Activated effector memory CD4-positive, alpha-beta T cell treated with Interleukin-2 at 50 U/mL for 16 hours (primary cell): ENCODE measurements at places on chromosomes 2 and 18.

- no peak for DNase-seq
Observed at GRCh38 chr2:8511868-8512612, 169.8 kb upstream of the ID2 start.

DNA sequence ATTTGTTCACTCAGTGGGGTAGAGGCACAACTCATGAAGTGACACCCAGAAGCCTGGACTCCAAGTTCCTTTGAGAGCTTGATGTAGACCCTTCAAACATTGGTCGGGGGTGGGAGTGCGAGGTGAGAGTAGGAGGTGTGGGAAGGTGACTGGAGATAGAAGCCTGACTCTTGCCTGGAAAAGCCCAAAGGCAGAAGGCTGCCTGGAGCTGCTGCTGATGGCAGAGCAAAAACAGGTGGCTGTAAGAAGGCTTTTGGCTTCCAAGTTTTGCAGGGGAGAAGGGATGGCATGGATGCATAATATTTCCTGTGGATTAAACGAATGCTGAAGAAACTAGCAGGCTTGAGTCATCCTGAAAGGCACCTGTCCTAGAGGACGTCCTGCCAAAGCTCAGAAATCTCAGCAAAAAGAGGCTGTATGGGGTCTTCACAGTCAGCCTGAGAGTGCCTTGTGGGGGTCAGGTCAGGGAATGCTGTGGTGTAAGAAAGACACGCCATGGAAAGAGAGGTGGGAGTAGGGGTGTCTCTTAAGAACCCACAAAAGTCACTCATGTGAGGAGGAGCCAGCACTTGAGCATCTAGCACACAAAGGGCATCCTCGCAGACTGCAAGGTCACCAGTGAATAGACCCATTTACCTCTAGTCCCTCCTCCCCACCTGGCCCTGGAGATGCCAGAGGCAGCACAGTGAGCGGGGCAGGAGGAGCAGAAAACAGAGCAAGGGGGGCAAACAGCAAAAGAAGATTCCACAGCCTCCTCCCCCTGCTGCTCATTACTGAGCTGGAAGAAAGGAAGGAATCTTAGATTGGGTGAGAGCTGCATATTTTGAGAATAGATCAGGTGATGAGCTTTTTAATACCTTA, 37.5 kb downstream of the FASTKD2 start:
- DNase-seq = no peak

- no peak for DNase-seq
Observed at GRCh38 chr2:122081751-122082150, 326.3 kb downstream of the TSN start.

GRCh38 chr2:101958061-101958460, 33.7 kb upstream of the IL1R2 start:
- DNase-seq = no peak

GRCh38 chr2:102585847-102586404, 33.4 kb upstream of the SLC9A2 start:
- DNase-seq = no peak

DNA sequence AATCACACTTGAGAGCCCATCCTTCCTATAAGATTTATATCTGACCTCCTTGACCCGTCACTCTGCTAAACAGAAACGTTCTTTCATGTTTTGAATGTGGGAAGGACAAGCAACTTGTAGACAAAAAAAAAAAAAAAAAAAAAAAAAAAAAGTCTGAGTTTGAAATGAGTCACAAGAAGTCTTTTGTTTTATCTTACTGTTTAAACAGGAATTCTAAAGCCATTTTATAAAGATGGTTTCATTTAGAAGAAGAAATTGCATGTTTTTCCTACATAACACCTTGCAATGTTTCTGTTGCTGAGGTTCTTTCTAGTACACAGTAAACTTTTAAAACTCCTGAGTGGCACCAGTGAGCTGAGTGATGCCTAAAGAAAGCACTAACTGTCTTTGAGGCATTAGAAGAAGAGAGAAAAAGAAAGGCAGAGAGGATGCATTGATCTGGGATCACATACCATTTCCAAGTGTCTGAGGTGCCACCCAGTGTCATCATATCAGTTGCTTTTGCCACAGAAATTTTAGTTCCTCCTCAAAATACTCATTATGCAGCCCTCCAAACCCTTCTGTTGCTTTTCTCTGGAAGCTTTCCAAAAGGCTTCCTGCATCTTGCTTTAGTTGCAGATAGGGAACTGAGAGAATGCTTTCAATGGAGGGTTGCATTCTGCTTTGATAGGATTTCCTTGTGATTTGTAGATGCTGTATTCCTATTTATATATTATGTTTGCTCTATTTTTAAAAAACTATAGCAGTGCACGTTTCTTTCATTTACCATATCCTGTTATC, 69.1 kb downstream of the ACVR2A start:
- no peak for DNase-seq

DNA sequence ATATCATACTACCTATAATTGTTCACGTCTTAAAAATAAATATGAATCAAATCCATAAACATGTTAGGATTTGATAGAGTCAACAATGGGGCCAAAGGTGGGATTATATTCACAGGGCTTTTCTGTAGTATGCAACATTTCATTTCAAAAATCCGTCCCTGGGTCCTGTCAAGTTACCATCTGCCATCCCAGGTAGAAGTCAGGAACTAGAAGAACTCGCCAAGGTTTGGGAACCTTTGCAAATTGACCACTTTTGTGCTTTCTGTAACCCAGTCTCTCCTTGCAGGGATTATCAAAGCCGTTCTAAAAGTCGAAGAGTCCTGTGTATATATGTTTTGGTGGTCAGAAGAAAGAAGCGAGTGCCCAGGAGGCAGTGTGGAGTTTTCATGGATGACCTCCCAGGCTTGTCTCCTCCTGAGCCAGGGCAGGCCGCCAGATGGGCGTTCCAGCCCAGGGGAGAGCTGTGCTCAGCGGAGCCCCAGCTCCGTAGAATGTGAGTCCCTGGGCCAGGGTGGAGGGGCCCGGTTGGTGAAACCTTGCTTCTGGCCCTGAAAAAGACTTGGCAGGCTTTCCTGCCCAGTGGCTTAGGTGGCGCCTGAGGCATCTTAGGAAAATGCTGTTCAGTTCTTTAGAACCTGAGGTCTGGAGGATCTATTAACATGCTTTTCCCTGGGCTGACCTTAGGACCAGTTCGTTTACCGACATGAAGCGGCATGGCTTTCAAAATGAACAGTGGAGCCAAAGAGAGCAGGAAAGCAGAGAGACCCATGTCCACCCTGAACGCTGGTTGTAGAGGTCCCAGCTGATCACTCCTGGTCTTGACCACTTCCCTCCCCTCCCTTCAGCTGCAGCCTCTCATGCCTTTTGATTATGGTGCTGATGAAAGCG, 69.2 kb downstream of the LONRF2 start:
- no peak for DNase-seq

- DNase-seq = no peak
Observed at GRCh38 chr18:44805643-44806042, 125.0 kb downstream of the SETBP1 start.

- DNase-seq = no peak
Observed at GRCh38 chr2:206127656-206128055, 31.6 kb downstream of the NDUFS1 start.

- no peak for DNase-seq
Observed at GRCh38 chr2:175840256-175840655, 161.8 kb downstream of the LNPK start.

- DNase-seq = no peak
Observed at GRCh38 chr18:44927127-44927849, 246.6 kb downstream of the SETBP1 start.

DNA sequence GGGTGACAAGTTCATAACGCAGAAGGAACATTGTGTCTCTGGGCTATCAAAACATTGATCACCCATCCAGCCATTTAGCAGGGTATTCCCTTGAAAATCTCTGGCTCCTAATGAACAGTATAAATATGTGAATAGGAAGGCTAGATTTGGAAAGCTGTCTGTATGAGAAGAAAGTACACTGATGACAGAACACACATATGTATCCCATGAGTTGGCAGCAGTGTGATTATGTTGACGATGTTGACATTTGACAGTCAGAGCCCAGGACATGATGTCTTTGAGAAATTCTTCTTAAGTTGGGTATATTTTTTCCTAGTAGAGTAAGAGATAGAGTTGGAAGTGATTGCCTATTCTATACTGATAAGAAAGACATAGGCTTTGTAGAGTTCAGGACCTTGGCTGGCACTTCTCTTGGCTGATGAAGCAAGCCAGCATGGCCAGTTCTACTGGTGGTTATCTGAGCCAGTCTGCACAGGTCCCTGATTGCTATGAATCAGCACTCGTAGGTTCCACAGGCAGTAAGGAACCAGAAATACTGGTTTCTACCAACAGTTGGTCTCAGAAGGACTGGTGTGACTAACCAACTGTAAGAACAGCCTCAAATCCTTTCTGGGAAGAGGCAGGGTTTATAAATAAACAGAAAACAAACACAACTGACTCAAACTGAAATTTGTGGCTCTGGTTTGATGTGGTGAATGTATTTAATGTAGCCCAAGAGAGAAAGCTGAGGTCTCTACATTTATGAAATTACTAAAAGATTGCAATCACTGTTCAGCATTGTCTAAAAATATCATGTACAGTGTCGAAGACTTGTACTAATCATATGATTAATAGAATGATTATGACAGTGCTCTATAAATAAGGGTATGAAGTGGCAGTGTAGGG, 43.9 kb upstream of the RAPH1 start:
- no peak for DNase-seq
